ENCODE measurements at places on chromosomes 11 and 22.

DNA sequence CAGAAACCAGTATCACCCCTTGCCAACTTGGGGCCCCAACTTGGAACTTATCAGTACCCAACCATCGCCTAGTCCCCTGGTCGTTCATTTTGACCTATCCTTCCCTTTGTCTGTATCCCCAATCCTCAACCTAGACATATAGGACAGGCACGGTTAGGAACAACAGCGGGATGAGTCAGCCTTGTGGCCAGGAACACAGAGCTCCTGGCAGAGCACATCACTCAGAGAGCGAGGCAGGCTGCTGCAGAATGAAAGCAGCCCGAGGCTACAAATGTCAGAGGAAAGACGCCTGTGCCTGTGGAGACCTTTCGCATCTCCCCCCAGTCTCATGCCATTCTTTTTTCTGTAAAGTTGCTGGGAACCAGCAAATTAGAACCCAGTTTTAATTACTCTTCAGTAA, 14.6 kb downstream of the DKK3 start:
- no peak for DNase-seq

- no peak for DNase-seq
Observed at GRCh38 chr11:82994604-82995230, 77.0 kb downstream of the RAB30 start.

GRCh38 chr11:5345831-5346230, 2.5 kb upstream of the OR51B5 start:
- no peak for DNase-seq

- no peak for DNase-seq
Observed at GRCh38 chr22:39178206-39179111, 26.0 kb upstream of the CBX7 start.

GRCh38 chr11:17328871-17329494, 22.6 kb upstream of the NCR3LG1 start:
- no peak for DNase-seq
